ENCODE measurements at places on chromosomes 3 and 15. TPM values are rescaled to one million over a fixed set of nuclear protein-coding genes. Genes with fewer than 3 reads are reported as not detected.

RBP2 gene
- total RNA-seq = not detected

EPHB1 gene
- total RNA-seq = 0.16 TPM

LIPH gene
- 5.2 TPM for total RNA-seq

FGF7 gene
- total RNA-seq = 3.2 TPM

FAM81A gene
- 0.97 TPM for total RNA-seq

AGBL1 gene
- not detected for total RNA-seq

TTBK2 gene
- total RNA-seq = 5.8 TPM

ADAM10 gene
- 138 TPM for total RNA-seq

Measured in cardiac atrium fibroblast (primary cell).